ENCODE measurements at places on chromosomes 13 and 19.

GRCh38 chr19:4173479-4174212, 8.7 kb downstream of the SIRT6 start:
- H3K27ac ChIP-seq, result no peak overlapping the region
- H3K36me3 ChIP-seq, result peaks cover 5% of the 10 kb centered on the region
- no peak for DNase-seq
- H3K4me1 ChIP-seq, result peaks cover 3% of the 10 kb centered on the region

DNA sequence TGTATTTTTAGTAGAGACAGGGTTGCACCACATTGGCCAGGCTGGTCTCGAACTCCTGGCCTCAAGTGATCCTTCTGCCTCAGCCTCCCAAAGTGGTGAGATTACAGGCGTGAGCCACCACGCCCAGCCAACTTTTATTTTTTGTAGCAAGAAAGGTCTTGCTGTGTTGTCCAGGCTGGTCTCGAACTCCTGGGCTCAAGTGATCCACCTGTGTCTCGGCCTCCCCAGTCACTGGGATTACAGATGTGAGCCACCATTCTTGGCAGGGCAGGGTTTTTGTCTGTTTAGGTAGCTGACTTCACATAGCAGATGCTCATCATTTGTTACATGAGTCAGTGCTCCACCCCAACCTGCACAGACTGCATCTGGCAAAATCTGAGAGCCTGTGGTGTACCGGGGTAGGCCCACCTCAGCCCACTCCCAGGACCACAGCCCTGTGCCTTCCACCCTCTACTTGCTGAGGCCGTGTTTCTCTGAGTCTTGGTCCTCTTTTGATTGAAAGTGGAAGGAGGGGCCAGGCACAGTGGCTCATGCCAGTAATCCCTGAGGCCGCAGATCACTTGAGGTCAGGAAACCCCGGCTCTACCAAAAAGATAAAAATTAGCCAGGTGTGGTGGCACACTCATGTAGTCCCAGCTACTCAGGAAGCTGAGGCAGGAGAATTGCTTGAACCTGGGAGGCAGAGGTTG, 4.2 kb upstream of the TNPO2 start:
- H3K27ac ChIP-seq, result no peak overlapping the region
- H3K4me3 ChIP-seq, result no peak overlapping the region
- no peak for DNase-seq
- peaks cover 49% of the 10 kb centered on the region for H3K36me3 ChIP-seq
- H3K4me1 ChIP-seq, result peaks cover 32% of the 10 kb centered on the region

DNA sequence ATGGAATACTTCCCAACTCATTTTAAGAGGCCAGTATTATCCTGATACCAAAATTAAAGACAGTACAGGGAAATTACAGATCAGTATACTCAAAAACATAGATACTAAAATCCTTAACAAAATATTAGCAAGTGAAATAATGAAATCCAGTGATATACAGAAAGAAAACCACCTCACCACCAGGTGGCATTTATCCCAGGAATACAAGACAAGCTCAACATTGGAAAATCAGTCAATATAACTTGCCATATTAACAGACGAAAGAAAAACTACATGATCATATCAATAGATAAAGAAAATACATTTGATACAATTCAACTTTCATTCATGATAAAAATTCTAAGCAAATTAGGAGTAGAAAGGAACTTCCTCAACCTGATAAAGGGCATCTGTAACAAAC, 6.7 kb upstream of the GNA15 start:
- H3K27ac ChIP-seq, result no peak overlapping the region
- H3K4me3 ChIP-seq, result no peak overlapping the region
- H3K4me1 ChIP-seq, result peaks cover 35% of the 10 kb centered on the region
- peaks cover 3% of the 10 kb centered on the region for H3K27me3 ChIP-seq
- no peaks in the 10 kb centered on the region for H3K36me3 ChIP-seq
- no peak for DNase-seq

DNA sequence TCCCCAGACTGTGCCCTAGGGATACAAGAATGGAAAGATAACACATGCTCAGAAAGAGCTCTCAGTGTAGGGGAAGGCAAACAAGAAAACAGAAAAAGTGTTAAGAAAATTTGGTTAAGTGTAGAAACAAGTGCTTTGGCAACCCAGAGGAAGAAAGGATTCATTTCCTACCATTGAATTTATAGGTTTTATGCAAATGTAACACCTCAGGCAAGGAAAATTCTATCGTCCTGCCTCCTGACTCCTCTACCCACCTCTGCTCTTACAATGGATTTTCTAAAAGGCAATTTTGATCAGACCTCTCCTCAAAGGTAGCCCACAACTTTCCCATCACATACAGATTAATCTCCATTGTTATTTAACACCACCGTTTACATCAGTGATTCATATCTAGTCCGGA, 298.7 kb downstream of the RFC3 start:
- no peak overlapping the region for H3K4me3 ChIP-seq
- H3K27me3 ChIP-seq, result no peaks in the 10 kb centered on the region
- no peak for DNase-seq
- H3K4me1 ChIP-seq, result no peaks in the 10 kb centered on the region
- H3K36me3 ChIP-seq, result no peaks in the 10 kb centered on the region
- no peak overlapping the region for H3K27ac ChIP-seq

GRCh38 chr13:99974296-99974938, 2.9 kb upstream of the ZIC5 start:
- H3K4me3 ChIP-seq, result no peak overlapping the region
- peaks cover 81% of the 10 kb centered on the region for H3K27me3 ChIP-seq
- no peak overlapping the region for H3K27ac ChIP-seq
- peaks cover 17% of the 10 kb centered on the region for H3K4me1 ChIP-seq
- peaks cover 5% of the 10 kb centered on the region for H3K36me3 ChIP-seq
- no peak for DNase-seq

- DNase-seq, result no peak
- no peak overlapping the region for H3K4me3 ChIP-seq
- H3K27ac ChIP-seq, result no peak overlapping the region
- H3K27me3 ChIP-seq, result no peaks in the 10 kb centered on the region
- H3K4me1 ChIP-seq, result no peaks in the 10 kb centered on the region
- H3K36me3 ChIP-seq, result no peaks in the 10 kb centered on the region
Observed at GRCh38 chr19:20444202-20444885, 121.2 kb downstream of the ZNF737 start.

- H3K4me1 ChIP-seq, result peaks cover 15% of the 10 kb centered on the region
- peaks cover 54% of the 10 kb centered on the region for H3K36me3 ChIP-seq
- H3K27me3 ChIP-seq, result no peaks in the 10 kb centered on the region
- no peak overlapping the region for H3K4me3 ChIP-seq
Observed at GRCh38 chr13:39016787-39017186, 21.1 kb downstream of the PROSER1 start.

DNA sequence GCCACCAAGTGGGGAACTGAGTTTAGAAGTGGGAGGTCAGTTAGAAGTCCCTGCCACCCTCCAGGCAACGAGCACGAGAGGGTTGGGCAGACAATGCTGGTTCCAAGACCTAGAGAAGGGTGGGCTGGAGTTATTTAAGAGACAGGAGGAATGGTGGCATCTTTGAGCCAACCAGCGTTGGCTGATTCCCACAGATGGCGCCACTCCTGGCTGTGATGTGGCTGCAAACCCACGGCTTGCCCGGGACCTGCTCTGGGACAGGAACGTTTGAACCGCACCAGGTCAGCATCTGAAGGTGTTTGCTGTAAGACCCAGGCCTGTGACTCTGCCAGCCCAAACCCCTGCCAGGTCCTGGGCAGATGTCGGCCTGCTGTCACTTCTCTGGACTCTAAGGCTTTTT, 42.8 kb downstream of the BICRA start:
- no peaks in the 10 kb centered on the region for H3K27me3 ChIP-seq
- H3K4me3 ChIP-seq, result no peak overlapping the region
- H3K36me3 ChIP-seq, result peaks cover 18% of the 10 kb centered on the region
- H3K4me1 ChIP-seq, result peaks cover 3% of the 10 kb centered on the region
- no peak overlapping the region for H3K27ac ChIP-seq

- no peak overlapping the region for H3K4me3 ChIP-seq
- no peaks in the 10 kb centered on the region for H3K27me3 ChIP-seq
- no peaks in the 10 kb centered on the region for H3K36me3 ChIP-seq
- no peak overlapping the region for H3K27ac ChIP-seq
- no peak for DNase-seq
Observed at GRCh38 chr13:101291206-101291605, 125.1 kb downstream of the NALCN start.

DNA sequence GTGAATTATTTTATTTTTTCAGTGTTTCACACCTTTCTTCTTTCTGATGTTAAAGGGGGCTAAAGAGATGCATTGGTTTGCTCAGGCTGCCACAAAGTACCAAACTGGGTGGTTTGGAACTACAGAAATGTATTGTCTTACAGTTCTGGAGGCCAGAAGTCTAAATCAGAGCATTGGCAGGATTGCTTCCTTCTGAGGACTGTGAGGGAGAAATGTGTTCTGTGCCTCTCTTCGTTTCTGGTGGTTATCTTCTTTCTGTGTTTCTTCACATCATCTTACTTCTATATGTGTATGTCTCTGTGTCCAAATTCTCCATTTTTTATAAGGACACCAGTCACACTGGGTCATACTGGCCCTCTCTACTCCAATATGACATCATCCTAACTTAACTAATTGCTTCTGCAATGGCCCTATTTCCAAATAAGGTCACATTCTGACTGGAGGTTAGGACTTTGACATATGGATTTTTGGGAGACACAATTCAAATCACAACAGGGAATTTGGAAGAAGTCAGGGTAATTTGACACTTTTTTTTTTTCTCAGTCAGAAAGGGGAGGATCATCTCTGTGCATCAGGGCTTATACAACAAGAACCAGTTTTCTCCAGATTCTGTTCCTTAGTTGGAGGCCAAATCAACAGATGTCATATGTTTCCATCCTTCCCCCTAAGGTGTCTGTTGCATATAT, 188.2 kb downstream of the KCNRG start:
- H3K27ac ChIP-seq, result no peak overlapping the region
- no peaks in the 10 kb centered on the region for H3K4me1 ChIP-seq
- no peaks in the 10 kb centered on the region for H3K36me3 ChIP-seq
- no peak for DNase-seq

DNA sequence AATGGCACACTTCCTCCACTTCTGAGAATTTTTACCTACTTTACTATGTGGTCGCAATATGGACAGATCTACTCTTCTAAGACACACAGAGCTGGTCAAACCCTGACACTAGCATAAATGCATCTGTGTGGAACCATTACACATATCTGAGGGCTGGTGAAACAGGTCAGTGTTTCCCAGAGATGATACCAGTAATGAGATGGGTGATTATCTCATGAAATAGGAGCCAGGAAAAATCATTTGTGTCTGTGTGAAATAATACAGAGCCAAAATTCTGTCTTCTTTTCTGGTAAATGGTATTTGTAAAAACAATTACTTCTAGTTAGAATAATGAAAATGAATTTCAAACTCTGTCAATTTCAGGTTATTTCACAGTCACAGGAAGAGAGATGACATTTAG, 71.6 kb upstream of the FARP1 start:
- no peak for DNase-seq
- H3K4me1 ChIP-seq, result no peaks in the 10 kb centered on the region
- no peak overlapping the region for H3K4me3 ChIP-seq

GRCh38 chr13:45538382-45538781, 73.6 kb downstream of the COG3 start:
- no peaks in the 10 kb centered on the region for H3K4me1 ChIP-seq
- no peaks in the 10 kb centered on the region for H3K27me3 ChIP-seq
- H3K4me3 ChIP-seq, result no peak overlapping the region
- DNase-seq, result no peak

DNA sequence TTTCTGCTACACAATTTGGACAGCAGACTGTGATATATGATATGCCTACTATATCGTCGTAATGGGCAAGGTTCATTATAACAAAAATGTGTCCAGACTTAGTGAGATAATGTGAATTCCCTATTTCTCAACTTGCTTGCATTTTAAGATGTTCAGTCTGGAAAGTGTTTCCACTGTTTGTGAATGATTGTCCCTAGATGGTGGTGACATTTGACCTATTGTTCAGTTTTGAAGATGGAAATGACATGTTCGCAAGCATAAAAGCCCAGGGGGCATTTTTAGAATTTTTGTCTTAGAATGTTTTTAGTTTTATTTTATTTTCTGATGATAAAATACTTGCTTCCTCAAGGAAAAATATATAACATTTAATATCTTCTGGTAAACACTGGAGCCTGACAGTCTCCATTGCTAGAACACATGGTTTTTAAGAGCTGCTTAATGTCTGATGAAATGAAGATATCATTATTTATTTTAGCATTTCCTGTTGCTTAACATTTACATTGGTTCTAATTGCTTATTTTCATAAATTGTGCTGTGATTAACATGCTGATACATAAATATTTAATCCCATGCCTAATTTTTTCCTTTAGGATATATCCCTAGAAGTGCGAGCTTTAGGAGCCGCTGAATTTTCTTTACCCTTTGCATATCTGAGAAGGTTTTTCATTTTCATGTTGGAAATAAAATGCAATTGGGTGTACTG, 27.1 kb downstream of the MBNL2 start:
- H3K4me1 ChIP-seq, result peaks cover 7% of the 10 kb centered on the region
- H3K27ac ChIP-seq, result no peak overlapping the region
- no peak for DNase-seq
- no peak overlapping the region for H3K4me3 ChIP-seq
- no peaks in the 10 kb centered on the region for H3K27me3 ChIP-seq
- no peaks in the 10 kb centered on the region for H3K36me3 ChIP-seq

DNA sequence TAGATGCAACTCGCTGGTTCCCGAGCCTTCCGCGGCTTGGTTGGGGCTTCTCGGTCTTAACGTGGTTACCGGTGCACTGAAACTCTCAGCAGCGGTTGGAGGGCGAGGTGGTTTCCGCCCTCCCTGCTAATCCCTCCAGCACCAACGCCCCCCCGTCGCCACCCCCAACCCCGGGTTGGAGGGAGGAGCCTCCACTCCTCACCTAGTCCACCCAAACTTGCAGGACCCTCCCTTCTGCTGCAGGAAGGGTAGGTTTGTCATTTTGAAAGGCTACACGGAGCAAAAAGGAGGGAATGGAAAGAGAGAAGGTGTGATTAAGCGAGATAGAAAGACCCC, 465.0 kb downstream of the ITGBL1 start:
- no peak overlapping the region for H3K27ac ChIP-seq
- no peak for DNase-seq
- H3K4me3 ChIP-seq, result no peak overlapping the region
- H3K4me1 ChIP-seq, result no peaks in the 10 kb centered on the region

DNA sequence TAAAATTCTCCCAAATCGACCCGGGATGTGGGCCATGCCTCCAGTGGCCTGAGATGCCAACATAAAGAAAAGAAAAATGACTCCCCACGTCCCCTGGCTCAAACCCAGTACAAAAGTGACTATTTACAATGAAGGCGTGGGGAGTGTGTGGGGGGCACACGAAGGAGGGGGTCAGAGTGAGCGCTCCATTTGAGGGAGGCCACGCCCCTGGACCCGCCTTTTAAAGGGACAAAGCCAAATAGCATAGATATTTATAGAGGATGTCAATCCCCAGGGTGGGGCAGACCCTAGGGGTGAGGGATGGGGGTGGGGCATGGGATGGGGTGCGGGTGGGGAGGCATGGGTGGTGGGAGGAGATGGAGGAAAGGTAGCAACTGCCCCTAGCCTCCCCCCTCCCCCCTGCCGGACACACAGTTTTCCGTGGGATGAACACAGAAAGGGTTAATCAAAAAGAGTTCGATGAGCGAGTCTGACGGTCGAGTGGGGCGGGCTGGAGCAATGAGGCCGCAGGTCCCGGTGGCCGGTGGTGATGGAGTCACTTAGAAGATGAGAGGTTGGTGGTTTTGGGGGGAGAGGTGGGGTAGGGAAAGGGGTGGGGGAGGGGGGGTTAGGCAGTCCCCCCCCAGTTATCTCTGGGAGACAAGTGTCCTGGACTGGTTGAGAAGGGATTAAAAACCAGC, 20.1 kb upstream of the NANOS2 start:
- H3K4me3 ChIP-seq, result no peak overlapping the region
- H3K27ac ChIP-seq, result no peak overlapping the region
- DNase-seq, result no peak
- peaks cover 13% of the 10 kb centered on the region for H3K4me1 ChIP-seq

Measured in activated CD8-positive, alpha-beta T cell treated with anti-CD3 and anti-CD28 coated beads, Interleukin-2, amount 10 ng/mL, durations not matched to agents 7 days and 5 days (primary cell).